Lung microvascular endothelial cell (primary cell): ENCODE measurements at places on chromosomes 1 and 21.

GRCh38 chr21:46029186-46029924 lies 47.8 kb downstream of the COL6A1 start:
- DNase-seq, result no peak

GRCh38 chr1:24216276-24217074 lies 29.4 kb upstream of the IFNLR1 start:
- DNase-seq, result no peak

DNA sequence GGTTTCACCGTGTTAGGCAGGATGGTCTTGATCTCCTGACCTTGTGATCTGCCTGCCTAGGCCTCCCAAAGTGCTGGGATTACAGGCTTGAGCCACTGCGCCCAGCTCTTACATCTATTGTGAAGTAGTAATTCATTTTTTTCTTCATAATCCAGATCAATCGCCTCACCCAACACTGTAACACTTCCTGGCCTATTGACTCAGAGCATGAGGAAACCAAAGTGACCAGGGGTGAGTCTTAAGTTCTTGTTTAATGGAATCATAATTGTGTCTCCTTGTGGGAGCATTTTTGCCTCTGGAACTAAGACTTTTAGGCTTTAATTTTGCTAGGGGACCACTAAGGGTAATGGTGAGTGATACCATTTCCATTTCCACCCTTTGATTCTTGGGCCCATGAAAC lies 27.4 kb downstream of the TNFSF18 start:
- DNase-seq, result no peak

DNA sequence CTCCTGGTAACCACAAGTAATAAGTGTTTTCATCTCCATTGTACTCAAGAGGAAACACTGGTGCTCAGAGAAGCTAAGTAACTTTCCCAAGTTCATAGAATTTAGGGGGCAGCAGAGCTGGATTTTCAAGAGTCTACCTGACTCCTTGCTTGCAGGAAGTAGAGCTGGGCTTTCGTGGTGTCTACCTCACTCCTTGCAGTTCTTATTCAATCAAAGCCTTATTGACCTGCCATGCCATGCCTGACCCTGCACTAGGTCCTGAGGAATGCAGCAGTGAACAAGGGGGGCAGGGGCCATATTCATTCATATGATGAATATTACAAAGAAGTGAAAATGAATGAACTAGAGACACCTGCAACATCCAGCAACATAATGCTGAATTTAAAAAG lies 93.3 kb downstream of the GLIS1 start:
- DNase-seq, result no peak

GRCh38 chr1:226972931-226973330 lies 32.8 kb downstream of the COQ8A start:
- no peak for DNase-seq

DNA sequence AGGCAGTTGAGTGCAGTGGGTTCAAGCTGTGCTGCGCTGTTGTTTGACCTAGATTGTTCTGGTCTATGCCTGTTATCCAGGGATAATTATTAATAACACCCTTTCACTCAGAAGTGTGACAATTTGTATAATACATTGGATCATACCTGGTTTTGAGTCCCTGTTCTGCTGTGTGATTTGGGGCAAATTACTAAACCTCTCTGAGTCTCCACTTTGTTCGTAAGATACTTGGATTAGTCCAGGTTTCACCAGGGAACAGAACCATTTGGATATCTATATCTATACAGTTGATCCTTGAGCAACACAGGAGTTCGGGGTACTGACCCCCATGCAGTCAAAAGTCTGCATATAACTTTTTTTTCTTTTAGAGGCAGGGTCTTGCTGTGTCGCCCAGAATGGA lies 2.3 kb downstream of the NENF start:
- no peak for DNase-seq

DNA sequence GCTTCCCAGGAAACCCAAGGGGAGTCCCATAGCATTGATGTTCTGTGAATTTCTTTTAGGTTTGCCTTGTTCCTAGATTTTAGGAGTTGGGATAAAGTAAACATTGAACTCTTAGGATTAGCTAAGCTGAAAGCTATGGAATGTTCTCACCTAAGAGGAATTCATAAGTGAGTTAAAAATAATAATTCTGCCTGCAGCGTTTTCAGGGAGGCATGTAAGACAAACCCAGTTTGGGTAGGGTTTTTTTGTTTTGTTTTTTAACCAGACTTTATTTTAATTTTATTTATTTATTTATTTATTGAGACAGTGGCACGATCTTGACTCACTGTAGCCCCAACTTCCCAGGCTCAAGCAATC lies 28.9 kb upstream of the CD101 start:
- no peak for DNase-seq

DNA sequence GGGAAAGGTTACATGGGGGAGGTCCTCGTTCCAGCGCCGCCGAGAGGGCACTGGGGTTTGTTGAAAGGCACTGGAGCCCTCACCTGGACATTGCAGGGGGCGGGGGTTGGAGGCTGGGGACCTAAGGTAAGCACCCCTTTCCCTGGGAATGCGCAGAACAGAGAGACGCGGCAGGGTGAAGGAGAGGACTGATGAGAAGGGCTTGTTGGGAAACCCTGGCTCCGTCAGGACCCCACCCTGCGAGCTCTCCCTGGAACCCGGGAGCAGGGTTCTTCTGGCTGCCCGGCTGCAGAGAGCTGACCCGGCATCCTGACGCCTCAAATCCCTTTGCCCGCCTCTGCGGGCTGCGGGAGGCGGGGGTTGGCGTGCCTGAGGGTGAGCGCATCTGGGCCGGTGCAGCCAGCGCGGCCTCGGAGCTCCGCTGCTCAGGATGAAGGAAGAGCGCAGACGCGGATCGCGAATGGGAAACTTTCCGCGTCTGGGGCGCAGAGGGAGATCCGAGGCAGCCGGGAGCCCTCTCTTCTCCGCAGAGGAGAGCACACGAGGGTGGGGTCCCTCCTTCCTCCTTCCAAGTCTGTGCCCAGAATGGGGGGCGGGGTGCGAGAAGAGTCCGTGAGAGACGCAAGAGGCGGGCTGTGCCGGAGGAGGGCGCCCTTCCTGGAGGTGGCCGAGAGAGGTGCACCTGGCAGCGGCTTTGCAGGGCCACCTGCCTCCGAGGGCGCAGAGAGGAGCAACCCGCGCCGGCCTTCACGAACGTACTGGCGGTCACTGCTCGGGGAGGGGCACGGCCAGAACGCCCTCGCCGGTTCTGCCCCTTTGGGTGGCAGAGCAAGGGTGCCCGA lies 2.4 kb downstream of the IGSF21 start:
- no peak for DNase-seq

GRCh38 chr1:233440951-233441401 lies 113.5 kb downstream of the MAP3K21 start:
- peak; percentile 51 for DNase-seq

GRCh38 chr1:112718691-112719418 lies 3.7 kb upstream of the PPM1J start:
- DNase-seq, result peak; percentile 55

GRCh38 chr1:26083208-26083607 lies 15.8 kb upstream of the TRIM63 start:
- no peak for DNase-seq

GRCh38 chr21:44529503-44530125 lies 10.4 kb downstream of the KRTAP10-1 start:
- DNase-seq, result no peak

- DNase-seq, result peak; percentile 16
Observed at GRCh38 chr1:151511636-151512215, 539 bp downstream of the CGN start.

- peak; percentile 66 for DNase-seq
Observed at GRCh38 chr1:220803401-220804201, 16.9 kb downstream of the MTARC1 start.

DNA sequence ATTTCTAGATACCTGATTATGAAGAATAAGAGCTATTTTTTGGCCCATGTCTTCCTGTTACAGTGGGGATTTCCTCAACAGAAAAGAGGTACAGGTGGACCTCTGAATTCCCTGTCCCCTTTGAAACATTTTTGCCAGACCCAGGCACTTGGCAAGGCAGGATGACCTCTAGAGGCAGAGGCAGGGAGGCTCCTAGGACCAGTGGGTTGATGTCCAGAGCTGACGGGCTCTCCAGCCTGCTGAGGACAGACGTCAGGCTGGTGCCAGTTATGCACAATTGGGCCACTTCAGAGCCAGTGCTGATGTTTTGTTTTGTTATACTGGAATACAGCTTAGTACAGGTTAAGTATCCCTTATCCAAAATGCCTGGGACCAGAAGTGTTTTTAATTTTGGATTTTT lies 18.5 kb upstream of the A3GALT2 start:
- DNase-seq, result peak; percentile 22

GRCh38 chr1:85124091-85124490 lies 75.8 kb upstream of the MCOLN3 start:
- no peak for DNase-seq

- no peak for DNase-seq
Observed at GRCh38 chr1:55154616-55155015, 60.5 kb downstream of the USP24 start.

- DNase-seq, result no peak
Observed at GRCh38 chr1:157142201-157142600, 4.0 kb upstream of the ETV3 start.

GRCh38 chr1:67675800-67676199 lies 9.2 kb upstream of the GADD45A start:
- DNase-seq, result no peak

GRCh38 chr1:156106624-156107488 lies 7.7 kb upstream of the LMNA start:
- DNase-seq, result no peak

DNA sequence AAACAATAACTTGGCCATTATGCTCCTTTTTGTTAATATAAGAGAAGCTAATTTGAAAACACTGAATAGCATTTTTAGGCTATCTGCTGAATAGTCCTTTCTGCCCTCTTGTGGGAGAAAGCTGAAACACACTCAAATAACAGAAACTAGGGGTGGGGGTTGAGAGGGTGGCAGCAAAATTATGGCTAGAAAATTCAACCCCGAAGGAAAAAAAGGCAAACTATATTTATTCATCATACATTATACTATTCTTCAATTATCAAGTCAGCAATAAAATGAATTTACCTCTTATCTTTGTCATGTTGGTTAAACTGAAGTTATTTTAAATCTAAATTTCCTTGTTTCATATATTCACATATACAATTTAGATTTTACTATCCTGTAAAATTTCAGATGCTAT lies 255.9 kb downstream of the FAF1 start:
- peak; percentile 44 for DNase-seq

- DNase-seq, result no peak
Observed at GRCh38 chr1:183936791-183937190, 100.7 kb downstream of the COLGALT2 start.

GRCh38 chr1:82318265-82318664 lies 517.5 kb downstream of the ADGRL2 start:
- no peak for DNase-seq

DNA sequence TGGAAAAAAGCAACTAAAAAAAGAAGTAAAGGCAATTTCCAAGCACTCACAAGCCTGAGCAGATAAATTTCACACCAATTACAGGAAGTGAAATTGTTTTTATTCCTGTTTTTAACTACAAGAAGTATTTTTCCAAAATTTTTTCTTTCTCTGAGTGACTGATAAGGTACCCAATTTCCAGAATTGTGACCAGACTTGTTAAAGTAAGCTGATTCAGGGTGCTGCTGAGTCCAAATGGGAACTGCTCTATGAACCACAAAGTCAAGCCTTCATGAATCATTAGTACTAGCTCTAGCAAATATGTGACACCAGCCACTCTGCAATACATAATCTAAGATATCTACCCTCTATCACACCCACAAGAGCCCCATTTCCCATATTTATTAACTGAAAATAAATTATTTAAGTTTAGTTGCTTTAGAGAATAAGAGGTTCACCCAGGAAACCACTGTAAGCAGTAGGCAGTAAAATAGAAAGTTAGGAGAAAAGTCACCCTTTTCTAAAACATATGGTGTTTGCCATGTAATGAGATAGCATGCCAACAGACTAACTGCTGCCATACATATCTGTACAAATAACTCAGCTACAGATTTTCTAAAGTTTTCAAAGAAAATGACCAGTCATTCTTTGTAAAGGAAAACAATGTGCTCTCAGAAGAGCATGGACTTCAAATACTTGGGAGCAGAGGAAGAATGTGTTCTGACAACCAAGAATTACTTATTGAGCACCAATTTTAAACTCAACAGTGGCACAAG lies 43.1 kb upstream of the TNFSF18 start:
- DNase-seq, result no peak

- DNase-seq, result peak; percentile 14
Observed at GRCh38 chr21:35106246-35106835, 57.2 kb upstream of the RUNX1 start.

- DNase-seq, result no peak
Observed at GRCh38 chr1:221187174-221187573, 307.9 kb downstream of the HLX start.

GRCh38 chr1:245923215-245923614 lies 583.9 kb downstream of the SMYD3 start:
- DNase-seq, result no peak

GRCh38 chr1:32339363-32339978 lies 3.4 kb upstream of the MARCKSL1 start:
- peak; percentile 60 for DNase-seq

DNA sequence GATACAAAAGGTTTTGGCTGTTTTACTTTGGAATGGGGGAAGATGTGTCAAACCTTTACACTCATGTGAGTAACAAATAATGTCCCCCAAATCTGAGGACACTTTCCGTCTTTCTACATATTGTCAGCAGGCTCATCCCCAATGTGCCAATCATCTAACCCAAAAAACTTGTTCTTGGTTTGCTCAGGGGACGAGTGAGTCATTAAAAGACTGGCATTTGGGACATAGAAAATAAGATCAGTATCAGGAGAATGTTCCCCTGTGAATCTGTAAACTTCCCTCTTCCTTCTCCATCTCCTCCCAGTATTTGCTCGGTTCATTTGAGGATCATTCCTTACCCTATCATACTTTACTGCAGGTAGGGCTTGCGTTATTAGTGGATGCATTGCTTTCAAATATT lies 194.1 kb upstream of the RUNX1 start:
- no peak for DNase-seq

- DNase-seq, result no peak
Observed at GRCh38 chr1:240827786-240828185, 215.8 kb upstream of the GREM2 start.

- no peak for DNase-seq
Observed at GRCh38 chr1:240044620-240045019, 47.1 kb upstream of the FMN2 start.

DNA sequence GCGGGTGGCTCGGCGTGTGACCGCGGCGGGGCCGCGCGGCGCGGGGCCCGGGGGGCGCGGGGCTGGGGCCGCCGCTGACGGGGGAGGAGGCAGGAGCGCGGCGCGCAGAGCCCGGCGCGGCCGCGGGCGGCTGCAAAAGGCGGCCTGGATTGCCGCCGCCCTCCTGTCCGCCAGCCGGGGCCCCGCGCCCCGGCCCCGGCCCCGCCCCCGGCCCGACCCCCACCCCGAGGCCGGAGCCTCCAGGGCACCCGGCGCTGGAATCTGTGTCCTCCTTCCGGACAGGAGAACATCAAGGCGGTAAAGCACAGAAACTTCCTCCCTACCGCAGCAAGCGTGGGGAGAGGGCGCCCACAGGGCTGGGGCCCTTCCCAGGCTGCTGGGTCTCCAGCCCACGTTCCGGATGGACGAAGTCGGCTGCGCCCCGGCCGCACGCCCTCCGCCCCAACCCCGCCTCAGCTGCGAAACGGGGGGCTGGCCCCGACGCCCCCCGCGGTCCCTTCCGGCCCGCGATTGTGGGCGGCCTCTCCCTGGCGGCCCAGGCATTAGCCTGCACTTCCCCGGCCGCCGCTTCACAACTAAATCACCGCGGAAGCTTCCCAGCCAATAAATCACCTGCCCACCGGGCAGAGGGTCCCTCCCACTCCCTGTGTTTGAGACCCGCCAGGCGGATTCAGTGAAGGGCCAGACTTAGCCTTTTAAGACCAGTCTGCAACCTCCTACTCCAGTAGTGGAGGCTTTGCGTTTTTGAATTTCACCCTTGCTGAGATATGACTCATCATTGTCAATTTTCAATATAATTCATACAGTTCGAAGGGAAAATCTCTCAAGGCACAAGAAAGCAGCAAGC lies 106.0 kb downstream of the SLC45A1 start:
- DNase-seq, result peak; percentile 64
